ENCODE measurements at places on chromosomes 6 and 20.

DNA sequence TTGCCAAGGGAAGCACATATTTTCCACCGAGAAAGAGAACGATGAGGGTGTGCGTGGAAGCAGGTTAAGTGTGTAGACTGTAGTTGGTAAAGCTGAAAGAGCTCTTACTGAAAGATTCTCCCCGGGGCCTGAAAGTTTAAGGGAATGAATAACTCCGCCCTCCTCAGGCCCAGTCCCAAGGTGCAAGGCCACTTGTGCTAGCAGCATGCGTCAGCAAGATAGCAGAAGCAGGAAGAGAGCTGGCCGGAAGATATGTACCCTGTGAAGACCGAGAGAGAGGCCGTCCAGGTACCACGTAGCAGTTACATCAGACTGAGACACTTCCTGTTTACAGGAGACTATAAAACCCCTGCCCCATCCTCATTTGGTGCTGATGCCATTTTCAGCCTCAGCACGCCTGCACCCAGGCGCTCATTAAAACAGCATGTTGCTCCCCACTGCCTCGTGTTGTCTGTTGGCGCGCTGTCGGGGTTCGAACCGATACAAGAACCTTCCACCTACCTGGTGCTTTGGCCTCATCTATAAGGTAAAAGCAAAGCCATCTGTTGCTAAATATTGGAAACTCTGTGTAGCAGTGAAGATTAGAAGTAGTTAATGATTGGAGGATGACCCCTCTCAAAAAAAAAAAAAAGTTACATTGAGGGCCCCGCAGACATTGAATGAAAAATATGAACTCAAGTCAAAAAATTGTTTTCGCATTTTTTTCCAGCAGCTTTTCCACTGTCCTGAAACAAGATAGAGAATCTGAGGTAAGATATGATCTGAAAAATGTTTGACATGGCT is 18.6 kb upstream of the FAM135A start:
- no peaks in the 10 kb centered on the region for H3K36me3 ChIP-seq
- no peak overlapping the region for H3K4me3 ChIP-seq
- no peak for DNase-seq
- no peaks in the 10 kb centered on the region for H3K27me3 ChIP-seq
- H3K4me1 ChIP-seq, result peaks cover 30% of the 10 kb centered on the region

- H3K27me3 ChIP-seq, result peaks cover 78% of the 10 kb centered on the region
- no peaks in the 10 kb centered on the region for H3K36me3 ChIP-seq
- no peak overlapping the region for H3K4me3 ChIP-seq
- H3K4me1 ChIP-seq, result no peaks in the 10 kb centered on the region
Measured at GRCh38 chr6:50717734-50718457, 4.6 kb downstream of the TFAP2D start.

DNA sequence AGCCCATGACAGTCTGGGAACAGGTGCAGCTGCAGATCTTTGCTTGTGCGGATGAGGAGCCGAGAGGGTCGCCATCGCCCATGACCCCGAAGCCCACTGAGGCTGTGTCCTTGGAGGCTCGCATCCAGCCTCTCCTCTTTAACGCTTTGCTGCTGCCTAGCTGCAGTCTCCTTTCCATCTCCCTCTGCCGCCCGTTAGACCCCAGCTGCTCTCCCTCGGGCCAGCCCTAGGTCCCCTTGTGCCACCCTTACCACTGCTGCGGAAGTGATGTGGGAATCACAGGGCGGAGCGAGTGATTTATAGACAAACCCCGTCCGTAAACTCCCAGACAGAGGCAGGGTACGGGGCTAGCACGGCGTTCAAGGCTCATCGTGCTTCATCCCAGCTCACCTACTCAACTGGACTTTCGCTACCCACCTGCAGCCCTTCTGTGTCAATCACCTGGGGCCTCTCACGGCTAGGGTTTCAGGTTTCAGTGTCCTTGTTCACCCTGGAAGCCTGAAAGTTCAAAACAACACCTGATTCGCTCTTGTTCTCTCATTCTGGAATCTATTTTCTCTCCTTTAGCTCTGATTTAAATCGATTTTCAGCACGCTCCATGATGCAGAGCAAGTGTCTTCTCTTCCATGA is 76.1 kb downstream of the PAX1 start:
- H3K27me3 ChIP-seq, result no peaks in the 10 kb centered on the region
- DNase-seq, result no peak
- no peak overlapping the region for H3K4me3 ChIP-seq
- H3K4me1 ChIP-seq, result no peaks in the 10 kb centered on the region
- H3K36me3 ChIP-seq, result no peaks in the 10 kb centered on the region

DNA sequence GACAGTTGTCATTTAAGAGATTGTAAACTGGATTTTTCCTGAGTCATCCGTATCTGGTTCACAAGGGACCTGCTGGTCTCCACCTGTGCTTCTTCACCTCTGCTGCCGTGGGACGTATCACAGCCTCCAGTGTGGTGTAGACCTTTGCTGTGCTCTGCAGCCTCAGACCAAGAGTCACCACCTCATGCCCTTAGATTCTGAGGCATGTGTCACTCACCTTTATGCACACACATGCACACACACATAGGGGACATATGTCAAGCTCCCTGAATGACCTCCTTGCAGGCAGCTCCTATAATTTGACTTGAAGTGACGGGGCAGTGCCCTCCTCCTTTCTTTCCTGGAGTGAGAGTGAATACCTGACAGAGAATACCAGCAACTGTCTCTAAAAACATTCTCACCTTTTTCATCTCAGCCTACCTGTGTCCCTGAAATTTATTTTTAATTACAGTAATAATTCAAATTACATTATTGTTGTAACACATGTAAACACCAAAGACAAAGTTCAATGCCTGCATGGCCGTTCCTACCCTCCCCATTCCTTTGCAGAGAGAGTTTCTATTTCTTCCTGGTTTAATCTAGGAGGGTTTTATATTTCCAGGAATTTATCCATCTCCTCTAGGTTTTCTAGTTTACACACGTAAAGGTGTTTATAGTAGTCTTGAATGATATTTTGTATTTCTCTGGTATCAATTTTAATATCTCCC is 3.5 kb downstream of the SLC17A4 start:
- H3K36me3 ChIP-seq, result no peaks in the 10 kb centered on the region
- H3K4me1 ChIP-seq, result no peaks in the 10 kb centered on the region
- DNase-seq, result no peak
- H3K4me3 ChIP-seq, result no peak overlapping the region
- H3K27me3 ChIP-seq, result no peaks in the 10 kb centered on the region

DNA sequence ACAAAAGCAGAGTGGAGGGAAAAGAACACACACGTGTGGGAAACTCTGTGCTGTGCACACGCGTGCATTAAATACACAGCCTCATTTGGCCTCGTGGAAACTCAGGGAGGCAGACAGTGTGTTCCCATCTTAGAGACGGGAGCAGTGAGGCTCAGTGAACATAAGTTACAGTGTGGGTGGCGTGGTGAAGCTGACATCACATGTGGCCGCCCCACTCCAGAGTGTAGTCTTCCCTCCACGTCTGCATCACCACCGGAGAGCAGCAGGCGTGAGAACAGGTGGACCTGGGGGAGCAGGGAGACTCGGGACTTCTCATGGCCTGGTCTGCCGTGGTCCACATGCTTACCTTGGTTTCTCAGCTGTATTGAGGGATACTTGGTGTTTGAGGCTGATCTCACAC is 51.7 kb downstream of the THBS2 start:
- H3K4me1 ChIP-seq, result peaks cover 3% of the 10 kb centered on the region
- H3K27me3 ChIP-seq, result no peaks in the 10 kb centered on the region
- no peak overlapping the region for H3K4me3 ChIP-seq
- no peak for DNase-seq

GRCh38 chr20:2475850-2476741 is 5.5 kb upstream of the SNRPB start:
- H3K27ac ChIP-seq, result no peak overlapping the region
- H3K4me1 ChIP-seq, result no peaks in the 10 kb centered on the region
- DNase-seq, result no peak
- H3K27me3 ChIP-seq, result no peaks in the 10 kb centered on the region
- no peak overlapping the region for H3K4me3 ChIP-seq
- peaks cover 2% of the 10 kb centered on the region for H3K36me3 ChIP-seq

DNA sequence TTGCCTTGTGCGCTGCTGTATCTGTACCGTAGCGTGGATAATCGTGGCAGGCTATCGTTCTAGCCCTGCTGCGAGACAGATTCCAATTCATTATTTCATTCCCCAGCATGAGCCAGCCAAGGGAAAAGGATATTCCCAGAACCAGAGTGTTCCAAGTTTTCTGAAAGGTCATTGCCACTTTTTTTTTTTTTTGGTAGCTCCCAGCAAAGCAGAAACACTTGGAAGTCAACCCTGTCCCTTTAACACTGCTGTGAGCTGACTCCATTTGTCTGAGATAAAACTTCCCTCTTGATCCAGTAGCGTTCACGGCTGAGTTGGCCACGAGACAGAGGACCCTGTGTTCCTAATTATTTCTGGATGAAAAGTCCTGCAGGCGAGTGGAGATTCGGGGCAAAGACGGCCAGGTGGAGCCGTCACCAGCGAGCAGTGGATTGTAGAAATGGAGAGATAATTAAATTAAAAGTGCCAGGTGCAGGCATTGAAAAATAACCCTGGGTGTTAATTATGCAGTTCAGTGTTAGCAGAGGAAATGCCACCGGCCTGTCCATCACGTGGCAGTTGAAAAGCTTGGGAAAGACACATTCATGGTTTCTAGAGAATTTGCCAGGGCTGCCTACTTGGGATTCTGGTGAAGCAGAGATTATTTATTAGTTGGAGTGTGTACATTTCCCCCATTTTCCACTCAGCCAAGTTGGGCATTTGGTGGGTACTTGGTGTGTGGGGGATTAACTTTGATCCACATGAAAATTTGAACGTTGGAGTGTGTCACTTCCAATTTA is 164.2 kb downstream of the SLC24A3 start:
- H3K4me3 ChIP-seq, result no peak overlapping the region
- no peak for DNase-seq
- H3K27me3 ChIP-seq, result no peaks in the 10 kb centered on the region
- no peaks in the 10 kb centered on the region for H3K4me1 ChIP-seq

DNA sequence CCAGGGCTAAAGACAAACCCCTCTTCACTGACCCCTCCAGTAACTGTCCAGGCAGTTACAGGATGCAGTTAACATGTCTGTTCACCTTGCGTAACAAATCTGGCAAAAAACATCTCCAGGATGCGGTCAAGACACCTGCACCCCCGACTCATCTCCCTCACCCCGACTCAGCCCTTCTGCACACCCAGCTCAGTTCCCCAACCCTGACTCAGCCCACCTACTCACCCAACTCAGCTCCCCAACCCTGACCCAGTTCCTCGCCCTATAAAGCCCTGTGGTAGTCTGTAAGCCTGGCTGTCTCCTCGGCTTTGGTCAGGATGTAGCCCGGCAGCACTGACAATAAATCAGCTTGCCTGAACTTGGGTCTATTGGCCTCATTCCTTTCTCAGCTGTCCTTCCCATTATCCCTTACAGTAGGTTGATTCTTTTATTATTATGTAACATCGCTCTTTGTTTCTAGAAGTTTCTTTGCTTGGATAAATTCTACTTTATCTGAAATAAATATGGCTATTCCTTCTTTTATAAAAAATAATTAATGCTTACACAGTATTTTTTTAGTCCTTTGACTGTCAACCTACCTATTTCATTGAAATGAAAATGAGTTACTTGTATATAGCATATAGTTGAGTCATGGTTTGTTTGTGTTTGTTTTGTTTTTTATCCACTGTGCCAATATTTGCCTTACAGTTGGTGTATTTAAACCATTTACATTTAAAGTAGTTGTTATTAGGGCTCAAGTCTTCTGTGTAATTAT is 12.9 kb upstream of the ADTRP start:
- H3K4me3 ChIP-seq, result no peak overlapping the region
- H3K36me3 ChIP-seq, result no peaks in the 10 kb centered on the region
- H3K27me3 ChIP-seq, result no peaks in the 10 kb centered on the region
- H3K4me1 ChIP-seq, result peaks cover 14% of the 10 kb centered on the region
- no peak for DNase-seq
- no peak overlapping the region for H3K27ac ChIP-seq

GRCh38 chr6:157646012-157646411 is 177.0 kb upstream of the SNX9 start:
- H3K27ac ChIP-seq, result no peak overlapping the region
- H3K4me3 ChIP-seq, result no peak overlapping the region
- H3K36me3 ChIP-seq, result no peaks in the 10 kb centered on the region
- H3K4me1 ChIP-seq, result no peaks in the 10 kb centered on the region

DNA sequence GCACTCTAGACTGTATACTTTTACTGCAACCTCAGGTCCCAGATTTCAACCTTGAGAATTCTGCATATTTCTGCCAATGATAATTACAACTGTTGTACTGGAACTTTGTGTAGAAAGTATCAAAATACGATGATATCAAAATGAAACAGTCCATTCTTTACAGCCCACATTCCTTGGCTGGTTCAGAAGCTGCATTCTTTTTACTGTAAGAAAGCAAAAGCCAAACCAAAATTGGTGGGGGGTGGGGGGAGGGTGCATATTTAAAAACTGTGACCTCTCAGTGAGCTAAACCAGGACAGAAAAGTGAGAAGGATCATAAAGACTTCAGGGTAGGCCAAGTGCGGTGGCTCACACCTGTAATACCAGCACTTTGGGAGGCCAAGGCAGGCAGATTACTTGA is 41.8 kb upstream of the UBR2 start:
- H3K4me3 ChIP-seq, result no peak overlapping the region
- no peaks in the 10 kb centered on the region for H3K27me3 ChIP-seq
- no peak overlapping the region for H3K27ac ChIP-seq
- no peaks in the 10 kb centered on the region for H3K4me1 ChIP-seq
- no peaks in the 10 kb centered on the region for H3K36me3 ChIP-seq

DNA sequence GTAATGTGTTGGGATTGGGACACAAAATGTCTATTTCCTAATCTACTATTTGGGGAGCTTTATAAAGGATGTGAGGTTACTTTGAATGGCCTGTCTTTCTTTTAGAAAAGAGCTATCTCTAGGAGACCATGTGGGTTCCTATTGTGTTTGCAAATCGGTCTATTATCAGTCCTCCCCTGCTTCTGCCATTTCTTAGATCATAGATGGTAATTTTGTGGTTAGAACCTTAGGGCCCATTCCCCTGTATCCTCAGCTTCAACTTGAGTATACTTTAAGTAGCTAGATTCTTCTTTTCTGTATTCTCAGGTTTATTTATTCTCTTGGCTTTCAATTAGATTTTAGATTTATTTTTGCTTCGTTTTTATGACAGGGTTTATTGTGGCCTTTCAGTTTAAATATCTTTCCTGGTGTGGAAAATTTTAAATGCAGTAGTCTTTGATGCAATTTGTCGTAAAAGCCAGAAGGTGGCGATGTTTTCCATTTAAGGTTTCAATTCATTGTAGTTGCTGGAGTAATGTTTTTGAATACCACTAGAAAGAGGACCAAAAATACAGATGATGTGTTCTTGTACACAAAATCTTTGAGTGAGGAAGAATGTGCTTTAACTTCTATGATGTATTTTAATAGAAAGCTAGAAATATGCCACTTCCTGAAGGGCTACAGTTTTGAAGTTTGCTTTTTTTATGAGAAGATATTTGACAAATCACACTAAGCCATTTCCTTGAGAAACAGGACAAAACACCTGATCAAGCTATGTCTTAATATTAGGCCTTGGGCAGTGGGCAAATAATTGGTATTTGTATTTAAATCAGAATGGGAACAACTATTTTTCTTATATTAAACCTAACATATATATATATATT is 20.3 kb downstream of the TBPL1 start:
- H3K27me3 ChIP-seq, result no peaks in the 10 kb centered on the region
- peaks cover 15% of the 10 kb centered on the region for H3K4me1 ChIP-seq
- no peak overlapping the region for H3K27ac ChIP-seq
- H3K4me3 ChIP-seq, result no peak overlapping the region

Measured in suprapubic skin (tissue), 4 donors.